Fibroblast of skin of right quadriceps (primary cell): ENCODE measurements at places on chromosomes 1 and 21.
A peak's percentile ranks its signal among the peaks of the same experiment; 100 is the strongest.

DNA sequence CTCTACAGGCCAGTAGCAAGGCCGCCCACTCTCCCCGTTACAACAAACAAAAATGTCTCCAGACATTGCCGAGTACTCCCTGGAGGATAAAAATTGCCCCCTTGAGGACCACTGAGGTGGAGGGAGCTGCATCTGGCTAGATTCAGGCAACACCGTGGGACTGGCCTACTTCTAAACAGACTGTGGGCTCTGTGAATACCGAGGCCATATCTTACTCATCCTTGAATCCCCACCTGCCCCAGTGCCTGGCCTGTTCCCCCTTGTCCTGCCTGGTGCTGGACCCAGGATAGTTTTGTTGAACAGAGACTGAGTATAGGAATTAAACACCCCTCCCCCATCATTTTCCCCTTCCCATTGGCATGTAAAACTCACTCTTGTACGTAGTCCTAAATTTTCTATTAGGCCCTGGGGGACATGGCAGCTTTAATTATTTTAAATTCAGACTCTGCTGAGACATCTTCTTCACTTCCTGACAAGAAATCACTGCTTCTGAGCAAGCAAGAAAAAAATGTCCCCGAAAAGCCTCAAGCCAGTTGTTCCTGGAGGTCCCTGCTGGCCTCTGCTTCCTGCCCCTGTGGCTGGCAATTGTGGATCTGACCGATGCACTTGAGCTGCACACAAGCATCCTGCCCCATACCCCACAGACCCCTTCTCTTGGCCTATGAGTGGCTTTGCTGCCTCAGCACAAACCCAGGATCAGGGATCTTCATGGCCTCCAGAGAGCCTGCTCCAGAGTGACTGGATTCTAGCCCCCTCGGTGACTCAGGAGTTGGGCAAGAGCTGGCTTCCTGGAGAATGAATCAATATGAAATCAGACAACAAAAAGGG lies 111.0 kb downstream of the ACTL8 start:
- peak; percentile 95 for DNase-seq

GRCh38 chr1:231571904-231572303 lies 43.4 kb downstream of the TSNAX start:
- DNase-seq: no peak

DNA sequence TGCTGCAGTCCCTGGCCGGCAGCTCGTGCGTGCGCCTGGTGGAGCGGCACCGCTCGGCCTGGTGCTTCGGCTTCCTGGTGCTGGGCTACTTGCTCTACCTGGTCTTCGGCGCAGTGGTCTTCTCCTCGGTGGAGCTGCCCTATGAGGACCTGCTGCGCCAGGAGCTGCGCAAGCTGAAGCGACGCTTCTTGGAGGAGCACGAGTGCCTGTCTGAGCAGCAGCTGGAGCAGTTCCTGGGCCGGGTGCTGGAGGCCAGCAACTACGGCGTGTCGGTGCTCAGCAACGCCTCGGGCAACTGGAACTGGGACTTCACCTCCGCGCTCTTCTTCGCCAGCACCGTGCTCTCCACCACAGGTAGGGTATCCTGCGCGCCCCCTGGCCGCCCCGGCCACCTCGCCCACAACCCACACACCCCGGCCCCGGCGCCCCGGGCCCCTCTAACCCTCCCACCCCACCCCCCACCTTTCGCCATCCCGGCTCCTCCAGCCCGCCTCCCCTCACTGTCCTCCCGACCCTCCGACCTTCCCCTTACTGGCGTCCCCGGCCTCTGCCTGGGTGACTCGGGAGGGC lies 352 bp downstream of the KCNK1 start:
- peak; percentile 42 for DNase-seq

DNA sequence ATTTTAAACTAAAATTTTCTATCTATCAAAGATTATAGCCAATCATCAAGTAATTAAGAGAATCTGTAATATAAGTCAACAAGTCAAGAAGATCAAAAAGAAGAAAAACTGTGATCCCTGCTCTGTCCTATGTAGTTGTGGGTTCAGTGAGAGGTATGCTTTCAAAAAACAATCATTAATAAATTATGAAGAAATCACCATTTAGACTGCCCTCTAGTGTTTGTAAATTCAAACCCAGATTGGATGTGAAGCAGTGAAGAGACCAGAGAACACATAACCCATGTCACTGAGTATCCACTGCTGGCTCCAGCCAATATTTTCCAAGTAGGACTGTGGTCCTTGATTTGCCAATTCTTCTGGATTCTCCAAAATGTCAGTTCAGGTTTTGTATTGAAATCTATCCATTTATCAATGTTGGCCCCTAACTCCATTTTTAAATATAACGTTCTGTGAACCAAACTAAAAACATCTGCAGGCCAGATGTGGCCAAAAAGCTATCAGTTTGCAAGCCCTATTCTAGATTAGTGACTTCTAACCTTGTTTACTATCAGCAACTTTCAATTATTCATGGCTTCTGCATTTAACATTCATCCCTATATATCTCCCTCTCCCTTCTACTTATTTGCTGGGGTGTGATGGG lies 467.5 kb upstream of the CXADR start:
- DNase-seq: peak; percentile 28

DNA sequence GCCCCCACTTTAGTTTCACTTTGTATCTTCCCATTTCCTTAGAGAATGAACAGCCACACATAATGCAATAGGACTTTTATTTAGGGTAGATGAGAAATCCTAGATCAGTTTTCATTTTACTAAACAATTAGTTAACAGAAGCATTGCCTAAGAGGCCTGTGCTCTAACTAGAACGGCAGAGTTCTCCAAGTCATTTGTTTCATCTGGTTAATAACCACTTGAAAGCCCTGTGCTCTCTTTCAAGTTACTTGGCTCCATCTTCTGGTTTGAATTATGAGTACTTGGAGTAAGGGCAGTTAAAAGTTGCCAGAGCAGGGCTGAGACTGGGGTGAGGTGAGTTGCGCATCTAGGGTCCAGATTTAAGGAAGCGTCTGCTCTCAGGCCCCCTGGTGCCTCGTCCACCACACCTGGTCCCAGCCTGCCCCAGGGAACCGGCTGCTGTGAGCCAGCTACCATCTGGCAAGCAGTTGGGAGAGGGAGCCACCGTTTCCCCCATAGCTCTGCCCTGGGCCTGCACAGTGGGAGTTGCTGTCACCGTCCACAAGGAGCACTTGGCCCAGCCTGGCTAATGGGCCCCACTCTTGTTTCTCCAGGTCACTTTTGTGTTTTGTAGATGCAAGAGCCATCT lies 18.1 kb upstream of the SLC44A3 start:
- DNase-seq: peak; percentile 85

GRCh38 chr1:81208441-81208840 lies 592.3 kb upstream of the ADGRL2 start:
- no peak for DNase-seq

DNA sequence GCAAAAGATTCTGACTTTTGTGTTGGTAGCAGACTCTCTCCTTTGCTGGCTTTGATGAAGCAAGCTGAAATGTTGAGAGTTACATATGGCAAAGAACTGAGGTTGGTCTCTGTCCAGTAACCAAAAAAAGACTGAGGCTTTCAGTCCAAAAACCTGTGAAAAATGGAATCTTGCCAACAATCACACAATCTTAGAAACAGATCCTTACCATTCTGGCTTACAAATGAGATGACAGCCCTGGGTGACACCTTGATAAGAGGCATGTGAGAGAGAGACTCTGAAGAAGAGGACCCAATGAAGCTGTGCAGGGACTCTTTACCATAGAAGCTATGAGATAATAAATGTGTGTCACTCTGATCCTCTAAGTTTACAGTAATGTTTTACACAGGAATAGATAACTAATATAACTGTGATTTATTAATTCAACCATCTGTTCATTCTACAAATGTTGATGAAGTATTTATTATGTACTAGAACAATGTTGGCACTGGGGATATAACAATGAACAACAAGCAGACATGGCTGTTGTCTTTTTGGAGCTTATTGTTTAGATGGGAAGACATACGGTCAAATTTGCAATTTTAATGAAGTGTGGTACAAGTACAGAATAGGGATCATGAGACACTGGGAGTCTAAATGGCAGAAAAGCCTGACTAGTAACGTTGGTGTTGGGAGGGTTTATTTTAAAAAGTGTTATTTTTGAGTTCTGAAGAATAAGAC lies 251.0 kb downstream of the OLFM3 start:
- no peak for DNase-seq

DNA sequence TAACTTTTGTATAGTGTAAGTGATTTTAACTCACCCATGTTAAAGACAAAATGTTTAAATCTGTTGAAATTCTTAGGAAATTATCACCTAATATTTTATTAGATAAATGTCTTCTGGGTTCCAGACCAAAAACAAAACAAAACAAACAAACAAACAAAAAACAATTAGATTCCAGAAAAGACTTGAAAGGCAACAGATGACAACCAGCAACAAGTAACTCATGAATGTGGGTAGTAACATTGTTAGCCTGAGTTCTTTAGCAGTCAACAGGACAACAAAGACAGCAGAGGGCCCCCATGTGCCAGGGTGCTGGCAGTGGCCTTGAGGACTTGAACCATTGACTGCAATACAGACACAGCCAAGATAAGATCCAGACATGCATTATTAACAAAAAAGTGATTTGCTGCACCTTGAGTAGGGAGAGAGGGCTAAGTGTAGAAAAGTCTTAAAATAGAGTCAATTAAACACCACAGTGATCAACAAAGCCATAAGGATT lies 2.4 kb upstream of the CD247 start:
- no peak for DNase-seq

- DNase-seq: no peak
Observed at GRCh38 chr1:59085101-59085500, 211.8 kb upstream of the FGGY start.

GRCh38 chr21:45541221-45542039 lies 810 bp downstream of the SLC19A1 start:
- DNase-seq: peak; percentile 44

GRCh38 chr1:44417351-44418021 lies 12.4 kb downstream of the RNF220 start:
- no peak for DNase-seq

GRCh38 chr1:52633291-52633754 lies 355 bp downstream of the SHISAL2A start:
- no peak for DNase-seq

DNA sequence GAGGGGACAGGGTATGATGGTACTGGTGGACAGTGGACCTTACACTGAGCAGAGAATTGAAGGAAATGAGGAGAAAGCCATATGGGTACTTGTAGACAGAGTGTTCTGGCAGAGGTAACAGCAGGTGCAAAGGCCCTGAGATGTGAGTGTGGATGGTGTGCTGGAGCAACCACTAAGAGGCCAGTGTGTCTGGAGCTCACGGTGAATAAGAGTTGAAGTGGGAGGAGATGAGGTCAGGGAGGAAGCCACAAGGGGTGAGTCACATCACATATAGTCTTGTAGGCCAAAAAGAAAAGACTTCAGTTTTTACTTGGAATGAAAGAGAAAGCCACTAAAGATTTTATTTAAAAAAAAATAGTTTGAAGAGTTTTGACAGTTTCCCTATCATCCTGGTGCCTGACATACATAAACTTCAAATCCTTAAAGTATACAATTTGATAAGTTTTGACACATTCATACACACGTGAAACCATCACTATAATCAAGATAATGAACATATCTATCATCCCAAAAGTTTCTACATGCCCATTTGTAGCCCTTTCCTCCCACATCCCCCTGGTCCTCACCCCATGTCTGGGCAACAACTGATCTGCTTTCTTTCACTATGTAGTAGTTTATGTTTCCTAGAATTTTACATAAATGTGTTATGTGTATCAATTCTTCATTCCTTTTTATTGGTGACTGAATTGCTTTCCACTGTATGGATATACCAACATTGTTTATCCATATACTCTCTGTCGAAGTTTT lies 148.4 kb downstream of the GPATCH2 start:
- peak; percentile 72 for DNase-seq
